ENCODE measurements at places on chromosomes 2 and 18. TPM values are rescaled to one million over a fixed set of nuclear protein-coding genes. Genes with fewer than 3 reads are reported as not detected.

GRCh38 chr2:129751409-129751808, 228.1 kb upstream of the RAB6C start:
- DNase-seq = no peak

GRCh38 chr18:37419315-37419714, 146.3 kb downstream of the CELF4 start:
- peak; percentile 57 for DNase-seq

- no peak for DNase-seq
Observed at GRCh38 chr2:186424265-186424664, 61.8 kb upstream of the ZC3H15 start.

GRCh38 chr18:51070545-51070944, 40.5 kb downstream of the SMAD4 start:
- no peak for DNase-seq

DNA sequence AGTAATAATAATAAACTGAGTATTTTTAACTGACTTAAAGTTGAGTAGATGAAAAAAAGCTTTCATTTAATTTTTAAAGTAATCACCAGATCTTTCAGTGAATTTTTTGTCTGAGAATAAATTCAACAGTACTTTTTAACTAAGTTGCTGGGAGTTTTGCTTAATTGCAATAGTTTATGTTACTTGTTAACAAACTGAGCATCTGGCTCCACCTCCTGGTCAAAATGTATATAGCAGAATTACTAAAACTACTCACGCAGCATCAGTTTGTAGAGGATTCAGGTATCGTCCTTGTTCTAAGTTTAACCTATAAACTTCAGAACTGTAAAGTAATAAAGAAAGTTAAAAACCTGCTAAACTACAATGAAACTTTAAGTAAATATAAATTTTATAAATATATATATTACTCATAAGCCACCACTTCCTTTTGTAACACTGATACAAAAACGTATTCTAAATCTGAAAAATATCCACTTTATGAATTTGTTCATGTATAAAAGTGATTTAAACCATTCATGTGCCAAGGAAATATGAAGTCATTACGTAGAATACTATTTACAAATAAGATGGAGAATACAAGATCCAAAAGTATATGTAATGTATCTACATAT, 21.3 kb downstream of the NOL10 start:
- peak; percentile 41 for DNase-seq

- DNase-seq = no peak
Observed at GRCh38 chr2:191614759-191615158, 63.2 kb upstream of the NABP1 start.

- peak; percentile 13 for DNase-seq
Observed at GRCh38 chr2:131493199-131493968, 1.2 kb upstream of the MZT2A start.

DNA sequence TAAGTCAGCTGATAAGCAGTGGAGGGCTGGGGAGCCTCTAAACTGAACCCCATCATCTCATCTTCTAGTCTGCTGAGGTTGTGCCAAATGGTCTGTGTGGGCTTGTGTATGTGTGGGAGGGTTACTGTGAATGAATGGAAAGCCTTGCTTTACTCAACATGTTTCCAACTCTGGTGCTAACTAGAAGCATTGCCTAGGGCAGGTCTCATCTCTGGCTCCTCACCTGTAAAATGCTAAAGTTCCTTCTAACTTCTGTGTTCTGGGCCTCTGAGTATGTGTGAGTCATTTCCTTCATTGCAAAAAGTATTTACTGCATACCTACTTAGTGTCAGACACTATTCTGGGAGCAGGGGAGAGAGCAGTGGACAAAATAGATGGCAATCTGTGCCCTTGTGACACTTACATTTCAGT, 1.3 kb downstream of the LIPG start:
- DNase-seq = peak; percentile 17

GRCh38 chr18:23058746-23059415, 76.4 kb upstream of the CABLES1 start:
- DNase-seq = no peak

- DNase-seq = no peak
Observed at GRCh38 chr2:241812730-241813643, 4.0 kb downstream of the NEU4 start.

GRCh38 chr18:37493352-37493935, 72.2 kb downstream of the CELF4 start:
- no peak for DNase-seq

GRCh38 chr2:98560256-98560771, 48.0 kb downstream of the COA5 start:
- peak; percentile 68 for DNase-seq

GRCh38 chr18:63205791-63206252, 113.7 kb downstream of the BCL2 start:
- DNase-seq = no peak

GRCh38 chr2:226679389-226680065, 120.1 kb downstream of the IRS1 start:
- DNase-seq = no peak

DNA sequence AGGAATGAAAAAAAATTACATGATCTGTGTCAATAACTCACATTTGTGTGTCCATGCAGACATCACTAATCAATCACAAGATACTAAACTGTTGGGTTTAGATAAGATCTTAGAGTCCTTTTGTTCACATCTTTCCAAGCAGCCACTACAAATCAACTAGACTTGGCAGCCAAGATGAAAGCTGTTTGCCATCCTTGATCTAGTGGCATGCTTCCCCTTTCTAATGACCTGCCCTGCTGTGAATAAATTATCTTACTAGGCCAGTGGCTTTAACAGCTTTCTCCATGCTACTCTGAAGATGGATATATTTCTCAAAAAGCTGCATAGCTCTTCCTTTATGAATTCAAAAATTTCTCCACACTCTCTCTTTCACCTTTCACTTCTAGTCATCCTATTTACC, 1338.0 kb upstream of the ACVR2A start:
- DNase-seq = no peak

Gene AFF3
- 1.6 TPM for total RNA-seq

Gene STAT1
- total RNA-seq = 377 TPM

Gene SERPINB12
- not detected for total RNA-seq

Gene CYP27A1
- total RNA-seq = not detected

Gene CYP26B1
- total RNA-seq = 7.6 TPM

Gene POTEJ
- not detected for total RNA-seq

Gene PRKAG3
- total RNA-seq = not detected
